ENCODE measurements at places on chromosomes 2 and 18. TPM values are rescaled to one million over a fixed set of nuclear protein-coding genes. Genes with fewer than 3 reads are reported as not detected.

DNA sequence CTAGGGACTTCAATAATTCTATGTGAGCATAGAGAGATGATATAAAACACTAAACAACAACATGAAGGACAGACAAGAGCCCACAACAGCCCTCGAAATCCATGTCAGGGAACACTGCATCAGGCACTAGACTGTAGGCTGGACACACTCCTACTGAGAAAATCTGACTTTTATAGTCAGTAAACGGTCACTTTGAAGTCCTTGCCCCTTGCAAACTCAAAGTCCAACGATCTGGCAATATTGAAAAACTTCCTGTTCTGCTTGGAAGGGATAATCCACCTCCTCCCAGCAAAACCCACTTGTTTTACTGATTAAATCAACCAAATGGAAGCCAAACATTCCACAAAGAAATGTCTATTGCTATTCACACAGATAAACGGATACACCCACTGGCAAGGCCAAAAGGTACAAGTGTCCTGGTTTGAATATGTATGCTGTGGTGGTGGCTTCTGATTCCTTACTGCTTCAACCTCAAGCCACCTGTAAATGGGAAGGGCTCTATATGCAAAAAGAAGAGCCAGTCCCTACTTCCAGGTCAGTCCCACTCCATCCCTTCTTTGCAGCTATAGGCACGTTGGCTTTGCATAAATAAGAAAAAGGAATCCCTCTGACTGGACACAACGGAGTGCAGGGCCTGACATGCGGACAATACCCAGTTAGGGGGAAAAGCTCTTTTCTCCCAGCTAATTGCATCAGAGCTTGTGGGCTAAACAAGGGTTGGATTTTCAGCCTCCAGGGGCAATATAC lies 56.6 kb downstream of the STK39 start:
- H3K27ac ChIP-seq, result no peak overlapping the region
- DNase-seq, result no peak
- no peak overlapping the region for H3K4me3 ChIP-seq
- H3K27me3 ChIP-seq, result no peaks in the 10 kb centered on the region
- H3K4me1 ChIP-seq, result peaks cover 55% of the 10 kb centered on the region
- no peaks in the 10 kb centered on the region for H3K36me3 ChIP-seq

GRCh38 chr2:120759543-120760331 lies 24.1 kb downstream of the GLI2 start:
- no peak for DNase-seq
- H3K4me3 ChIP-seq, result no peak overlapping the region
- H3K36me3 ChIP-seq, result no peaks in the 10 kb centered on the region
- H3K27me3 ChIP-seq, result no peaks in the 10 kb centered on the region

GRCh38 chr2:47070920-47071824 lies 83.9 kb downstream of the STPG4 start:
- H3K27me3 ChIP-seq, result no peaks in the 10 kb centered on the region
- peak overlapping the region; percentile 96 for H3K27ac ChIP-seq
- no peaks in the 10 kb centered on the region for H3K36me3 ChIP-seq
- peak; percentile 97 for DNase-seq

DNA sequence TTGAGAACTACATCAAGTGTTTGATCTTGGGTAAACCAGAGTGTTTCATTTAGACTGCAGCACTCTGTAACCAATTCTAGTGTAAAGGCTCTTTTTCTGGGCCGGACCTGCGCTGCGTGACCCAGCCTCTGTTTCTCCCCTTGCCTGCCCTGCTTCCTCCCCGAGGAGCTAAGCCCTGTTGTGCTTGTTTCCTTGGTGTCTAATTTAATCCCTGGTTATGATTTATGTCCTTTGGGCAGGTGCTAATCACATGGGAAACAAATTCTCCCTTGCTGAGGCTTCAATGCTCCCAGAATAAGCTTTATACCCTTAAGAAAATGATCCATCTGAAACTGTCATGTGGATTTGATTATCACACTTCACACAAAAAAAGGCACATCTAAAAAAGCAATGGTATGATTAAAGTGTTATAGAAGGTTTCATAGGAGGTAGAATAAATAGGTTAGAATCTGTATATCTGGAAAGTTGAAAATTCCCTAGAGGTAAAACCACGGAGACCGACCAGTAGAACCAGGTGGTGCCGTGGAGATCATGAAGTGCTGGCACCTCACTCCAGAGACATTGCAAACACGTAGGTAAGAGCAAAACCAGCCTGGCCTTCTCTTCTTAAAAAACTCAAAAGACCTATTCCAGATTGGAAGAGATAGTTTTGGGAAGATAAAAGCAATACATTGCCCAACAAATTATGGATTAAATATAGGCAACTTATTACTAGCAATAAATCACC lies 31.0 kb upstream of the SLC9A2 start:
- no peak overlapping the region for H3K4me3 ChIP-seq
- no peak for DNase-seq
- H3K27me3 ChIP-seq, result no peaks in the 10 kb centered on the region

- DNase-seq, result no peak
- no peaks in the 10 kb centered on the region for H3K36me3 ChIP-seq
- H3K4me3 ChIP-seq, result no peak overlapping the region
- no peak overlapping the region for H3K27ac ChIP-seq
- H3K4me1 ChIP-seq, result peaks cover 6% of the 10 kb centered on the region
Measured at GRCh38 chr2:15154297-15154696, 406.8 kb downstream of the NBAS start.

DNA sequence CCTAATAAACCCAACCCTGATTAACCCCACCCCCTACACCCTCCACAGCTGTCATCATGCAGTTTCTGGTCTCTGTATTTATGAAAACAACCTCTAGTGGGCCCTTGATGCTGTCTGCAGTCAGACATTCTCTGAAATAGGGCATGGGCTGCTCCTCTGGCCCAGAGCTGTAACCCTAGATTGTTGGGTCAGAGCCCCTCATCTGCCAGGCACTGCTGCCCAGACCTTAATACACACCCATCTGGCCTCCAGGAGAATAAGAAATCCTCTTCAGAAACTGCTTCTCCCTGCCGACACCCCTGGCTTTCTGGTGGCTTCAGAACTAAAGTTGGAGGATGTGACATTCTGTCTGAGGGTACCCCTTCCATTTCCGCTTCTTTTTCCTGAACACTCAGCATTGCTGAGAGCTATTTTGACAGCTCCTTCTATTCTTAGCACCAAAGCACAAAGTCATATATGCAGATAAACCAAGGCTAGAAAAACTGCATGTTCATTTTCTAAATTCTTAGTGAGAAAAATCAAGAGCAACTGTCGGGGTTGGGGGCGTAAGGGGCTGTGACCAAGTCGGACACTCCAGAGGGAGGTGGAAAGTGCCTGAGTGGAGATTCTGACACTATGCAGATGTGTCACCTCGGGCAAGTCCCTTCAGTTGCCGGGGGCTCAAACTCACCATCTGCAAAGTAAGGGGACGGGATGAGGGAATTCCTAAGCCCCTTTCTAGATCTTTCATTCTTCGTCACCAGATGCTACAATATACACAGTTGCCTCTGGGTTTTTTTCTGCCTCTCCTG lies 28.7 kb downstream of the SRSF7 start:
- H3K4me1 ChIP-seq, result peaks cover 24% of the 10 kb centered on the region
- no peaks in the 10 kb centered on the region for H3K36me3 ChIP-seq
- H3K4me3 ChIP-seq, result no peak overlapping the region
- H3K27me3 ChIP-seq, result no peaks in the 10 kb centered on the region
- H3K27ac ChIP-seq, result peak overlapping the region; percentile 85

DNA sequence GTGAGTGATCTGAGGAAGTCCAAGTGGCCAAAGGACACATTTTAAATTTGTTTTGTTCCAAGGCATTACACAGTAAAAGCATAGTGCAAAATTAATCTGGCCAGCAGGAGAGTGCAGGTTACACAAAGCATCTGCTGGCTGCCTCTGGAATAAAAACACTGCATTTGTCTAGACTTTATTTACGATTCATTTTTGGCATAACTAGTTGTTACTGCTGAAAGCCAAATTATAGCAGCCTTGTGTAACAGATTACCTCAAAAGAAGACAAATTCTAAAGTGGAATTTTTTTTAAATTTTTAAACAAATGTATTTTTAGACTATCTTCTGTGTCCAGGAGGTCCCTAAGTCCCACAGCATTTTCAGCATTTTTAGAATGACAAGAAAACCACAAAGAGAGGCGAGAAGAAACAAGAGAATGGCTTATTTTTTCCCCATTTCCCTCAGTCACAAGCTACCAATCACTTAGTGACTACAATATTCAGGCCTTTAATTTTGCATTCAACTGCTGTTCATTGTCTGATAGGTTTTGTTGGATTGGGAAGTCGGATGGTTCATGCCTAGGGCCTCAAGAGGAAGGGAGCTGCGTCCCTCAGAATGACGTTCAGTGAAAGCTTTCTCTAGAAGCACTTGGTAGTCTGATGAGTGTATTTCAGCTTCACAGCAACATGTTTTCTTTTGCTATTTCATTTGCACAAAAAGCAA lies 46.0 kb downstream of the TMEFF2 start:
- no peak overlapping the region for H3K27ac ChIP-seq
- H3K27me3 ChIP-seq, result no peaks in the 10 kb centered on the region
- no peaks in the 10 kb centered on the region for H3K36me3 ChIP-seq
- H3K4me3 ChIP-seq, result no peak overlapping the region
- H3K4me1 ChIP-seq, result peaks cover 13% of the 10 kb centered on the region

ACP1 gene
- total RNA-seq, result 119 TPM

ARHGAP28 gene
- 19.3 TPM for total RNA-seq

- no peak overlapping the region for H3K4me3 ChIP-seq
- no peaks in the 10 kb centered on the region for H3K36me3 ChIP-seq
- no peaks in the 10 kb centered on the region for H3K27me3 ChIP-seq
- DNase-seq, result no peak
- H3K27ac ChIP-seq, result no peak overlapping the region
Measured at GRCh38 chr2:30112561-30112960, 34.2 kb upstream of the YPEL5 start.

CYS1 gene
- 0.92 TPM for total RNA-seq

- peak; percentile 29 for DNase-seq
- H3K4me1 ChIP-seq, result no peaks in the 10 kb centered on the region
- no peaks in the 10 kb centered on the region for H3K27me3 ChIP-seq
- no peaks in the 10 kb centered on the region for H3K36me3 ChIP-seq
Measured at GRCh38 chr2:8488001-8488738, 193.7 kb upstream of the ID2 start.

DNA sequence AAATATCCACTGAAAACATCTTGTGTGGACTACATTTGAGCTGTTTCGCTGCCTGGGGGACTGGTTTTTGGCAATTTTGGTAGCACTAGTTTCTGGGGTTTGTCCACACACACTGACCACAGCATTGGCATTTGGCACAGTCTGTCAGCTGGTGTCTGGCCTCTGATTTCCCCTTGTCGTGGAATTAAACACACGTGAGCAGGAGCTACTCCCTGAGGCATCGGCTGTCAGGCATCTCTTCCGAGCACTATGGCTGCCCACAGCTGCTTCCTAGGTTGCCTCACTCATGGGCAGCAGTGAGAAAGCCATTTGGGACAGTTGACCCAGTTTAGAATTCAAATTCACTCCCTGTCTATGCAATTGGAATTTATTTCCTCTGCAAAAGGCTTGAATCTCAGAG lies 46.8 kb upstream of the FZD5 start:
- H3K4me3 ChIP-seq, result no peak overlapping the region
- no peaks in the 10 kb centered on the region for H3K36me3 ChIP-seq
- no peak for DNase-seq
- no peaks in the 10 kb centered on the region for H3K4me1 ChIP-seq
- no peak overlapping the region for H3K27ac ChIP-seq
- no peaks in the 10 kb centered on the region for H3K27me3 ChIP-seq

GLI2 gene
- total RNA-seq, result 13.8 TPM

LCLAT1 gene
- total RNA-seq, result 22.6 TPM

ST8SIA3 gene
- 0.07 TPM for total RNA-seq

DNA sequence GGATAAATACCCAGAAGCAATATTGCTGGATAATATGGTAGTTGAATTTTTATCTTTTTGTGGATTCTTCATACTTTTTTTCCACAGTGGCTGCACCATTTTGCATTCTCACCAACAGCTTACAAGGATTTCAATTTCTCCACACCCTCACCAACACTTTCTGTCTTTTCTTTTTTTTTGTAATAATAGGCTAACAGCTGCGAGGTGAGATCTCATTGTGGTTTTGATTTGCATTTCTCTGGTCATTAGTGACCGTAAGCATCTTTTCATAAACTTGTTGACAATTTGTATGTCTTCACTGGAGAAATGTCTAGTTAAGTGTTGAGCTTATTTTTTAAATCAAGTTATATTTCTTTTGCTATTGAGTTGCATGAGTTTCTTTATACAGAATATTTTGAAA lies 17.6 kb upstream of the SLC9A2 start:
- no peak for DNase-seq
- no peaks in the 10 kb centered on the region for H3K36me3 ChIP-seq
- H3K4me3 ChIP-seq, result no peak overlapping the region
- H3K27ac ChIP-seq, result no peak overlapping the region
- H3K4me1 ChIP-seq, result no peaks in the 10 kb centered on the region

DNA sequence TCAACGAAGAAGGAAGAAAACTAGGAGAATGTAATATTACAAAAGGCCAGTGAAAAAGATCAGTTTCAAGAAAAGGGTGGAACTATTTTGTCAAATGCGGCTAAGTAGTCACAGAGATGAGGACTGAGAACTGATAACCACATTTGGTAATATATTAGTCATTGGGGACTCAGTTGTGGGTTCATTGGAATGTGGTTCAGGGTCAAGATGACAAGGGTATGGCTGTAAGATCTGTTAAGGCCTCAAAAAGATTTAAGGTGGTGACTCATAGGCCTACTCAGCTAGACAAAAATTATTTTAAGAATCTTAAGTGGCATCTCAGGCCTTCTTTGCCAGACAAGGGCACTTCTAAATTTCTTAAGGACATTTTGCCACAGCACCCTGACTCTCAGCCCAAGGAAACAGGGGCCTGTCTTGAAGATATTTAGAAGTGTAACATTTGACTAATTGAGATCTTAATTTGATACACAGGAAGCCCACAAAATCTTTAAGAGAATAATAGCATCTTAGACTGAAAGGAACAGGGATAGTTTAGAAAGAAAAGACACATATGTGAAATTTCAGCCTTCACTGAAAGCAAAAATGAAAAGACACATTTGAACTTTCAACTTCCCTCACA lies 81.3 kb downstream of the STRADB start:
- no peaks in the 10 kb centered on the region for H3K36me3 ChIP-seq
- no peak overlapping the region for H3K4me3 ChIP-seq
- no peaks in the 10 kb centered on the region for H3K27me3 ChIP-seq
- no peaks in the 10 kb centered on the region for H3K4me1 ChIP-seq
- peak; percentile 67 for DNase-seq
